Left ventricle myocardium inferior (tissue), 1 donor: ENCODE measurements at places on chromosomes 5 and 9.

GRCh38 chr5:111935835-111936234 lies 178.8 kb upstream of the NREP start:
- H3K27ac ChIP-seq: no peak overlapping the region
- no peak overlapping the region for H3K4me3 ChIP-seq
- no peaks in the 10 kb centered on the region for H3K36me3 ChIP-seq
- peaks cover 14% of the 10 kb centered on the region for H3K4me1 ChIP-seq

GRCh38 chr9:126528915-126529314 lies 84.8 kb upstream of the LMX1B start:
- H3K36me3 ChIP-seq: no peaks in the 10 kb centered on the region
- H3K4me1 ChIP-seq: peaks cover 15% of the 10 kb centered on the region
- H3K27ac ChIP-seq: no peak overlapping the region

GRCh38 chr9:37327553-37327952 lies 94.9 kb upstream of the GRHPR start:
- no peaks in the 10 kb centered on the region for H3K27me3 ChIP-seq
- H3K4me1 ChIP-seq: peaks cover 13% of the 10 kb centered on the region
- DNase-seq: no peak
- no peak overlapping the region for H3K27ac ChIP-seq
- no peak overlapping the region for H3K4me3 ChIP-seq
- no peaks in the 10 kb centered on the region for H3K36me3 ChIP-seq

GRCh38 chr5:149371296-149371962 lies 7.7 kb downstream of the IL17B start:
- H3K36me3 ChIP-seq: no peaks in the 10 kb centered on the region
- no peaks in the 10 kb centered on the region for H3K27me3 ChIP-seq
- H3K4me1 ChIP-seq: peaks cover 26% of the 10 kb centered on the region
- no peak overlapping the region for H3K4me3 ChIP-seq
- no peak overlapping the region for H3K27ac ChIP-seq
- peak; percentile 56 for DNase-seq

- H3K4me3 ChIP-seq: peak overlapping the region; percentile 9
- H3K27me3 ChIP-seq: no peaks in the 10 kb centered on the region
- no peak for DNase-seq
- no peak overlapping the region for H3K27ac ChIP-seq
- H3K4me1 ChIP-seq: peaks cover 11% of the 10 kb centered on the region
- no peaks in the 10 kb centered on the region for H3K36me3 ChIP-seq
These were observed 25.3 kb upstream of the RNU6ATAC start for GRCh38 chr9:134189470-134190231.
